ENCODE measurements at places on chromosomes 1 and 21. TPM values are rescaled to one million over a fixed set of nuclear protein-coding genes. Genes with fewer than 3 reads are reported as not detected.

The MYOG gene
- total RNA-seq: not detected

The SPRR3 gene
- not detected for total RNA-seq

The ZNF648 gene
- not detected for total RNA-seq

The CCDC181 gene
- not detected for total RNA-seq

The KCNH1 gene
- total RNA-seq: not detected

The AGPAT3 gene
- 80.3 TPM for total RNA-seq

The ARMH1 gene
- 50.7 TPM for total RNA-seq

The TTC39A gene
- not detected for total RNA-seq

The CD244 gene
- total RNA-seq: 1.8 TPM

The RHBG gene
- not detected for total RNA-seq

The CTXND2 gene
- total RNA-seq: not detected

The TDRD10 gene
- not detected for total RNA-seq

Data from activated CD4-positive, alpha-beta T cell treated with anti-CD3 and anti-CD28 coated beads, Interleukin-2, amount 10 ng/mL, durations not matched to agents 7 days and 5 days (primary cell).